ENCODE measurements at places on chromosomes 3 and 15.

GRCh38 chr15:78830514-78831228, 19.4 kb upstream of the ADAMTS7 start:
- DNase-seq: no peak

DNA sequence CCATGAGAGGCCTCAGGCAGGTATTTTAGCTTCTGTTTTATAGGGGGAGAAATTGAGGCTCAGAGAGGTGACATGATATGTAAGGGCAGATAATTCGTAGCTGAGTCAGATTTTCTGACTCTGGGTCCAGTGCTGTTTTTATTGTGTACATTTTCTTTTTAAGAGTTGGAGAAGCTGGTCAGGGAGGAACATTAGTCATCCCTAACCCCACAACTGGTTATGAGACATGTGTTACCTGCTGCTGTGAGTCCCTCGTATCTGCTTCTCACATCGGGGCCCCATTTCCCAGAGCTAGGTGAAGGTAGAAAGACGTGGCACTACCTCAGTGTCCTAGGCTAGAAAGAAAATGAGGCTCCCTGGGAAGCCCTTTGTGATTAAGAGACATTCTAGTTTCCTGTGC, 28.6 kb downstream of the GALNT15 start:
- no peak for DNase-seq

DNA sequence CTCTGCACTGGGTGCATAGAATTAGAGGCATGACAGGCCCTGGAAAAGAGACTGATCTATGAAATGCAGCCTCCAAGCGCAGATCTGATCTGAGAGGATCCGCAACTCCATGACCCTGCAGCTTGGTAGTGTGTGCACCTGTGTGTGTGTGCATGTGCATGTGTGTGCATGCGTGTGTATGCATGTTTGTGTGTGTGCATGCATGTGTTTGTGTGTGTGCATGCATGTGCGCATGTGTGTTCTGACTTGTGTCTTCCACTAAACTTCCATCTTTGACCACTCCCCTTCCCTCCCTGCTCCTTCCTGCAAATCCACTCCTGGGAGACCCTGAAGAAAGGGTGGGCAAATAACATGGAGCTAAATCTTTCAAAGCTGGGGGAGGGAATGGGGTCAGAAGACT, 256.9 kb downstream of the PLCL2 start:
- DNase-seq: no peak

DNA sequence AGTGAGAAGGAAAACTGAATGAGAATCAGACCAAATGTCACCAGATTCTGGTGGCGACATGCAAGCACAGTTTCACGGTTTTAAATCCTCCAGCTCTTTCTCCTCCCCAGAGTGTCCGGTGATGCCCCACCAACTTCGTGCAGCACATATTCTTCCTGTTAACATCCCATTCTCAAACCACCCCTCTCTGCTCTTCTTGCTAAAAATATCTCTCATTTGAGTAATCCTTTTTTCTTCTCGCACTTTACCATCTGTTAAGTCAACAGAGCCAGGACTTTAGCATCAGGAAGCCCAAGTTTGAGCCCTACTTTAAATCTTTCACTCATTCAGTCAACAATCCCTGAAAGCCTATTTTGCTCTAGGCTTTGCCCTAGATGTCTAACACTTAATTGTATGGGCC, 68.2 kb upstream of the VGLL4 start:
- no peak for DNase-seq

DNA sequence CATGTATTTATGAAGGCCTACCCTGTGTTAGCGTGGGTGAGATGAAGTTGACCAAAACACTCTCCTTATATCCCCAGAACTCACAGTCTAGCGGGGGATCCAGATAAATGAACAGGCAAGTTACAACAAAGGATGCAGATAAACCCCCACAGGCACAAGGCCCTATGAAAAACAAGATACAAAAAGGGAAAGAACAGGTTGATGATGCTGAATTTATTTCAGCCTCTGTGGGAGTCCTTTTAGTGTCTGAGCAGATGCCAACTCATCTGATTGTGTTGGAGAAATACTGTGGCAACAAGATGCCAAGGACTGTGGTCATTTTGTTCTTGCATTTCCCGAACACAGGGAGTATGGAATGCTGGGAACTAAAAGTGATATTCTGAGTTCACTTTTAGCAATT, 300.0 kb downstream of the CHST2 start:
- DNase-seq: no peak

- no peak for DNase-seq
Observed at GRCh38 chr3:45704301-45704943, 15.2 kb downstream of the SACM1L start.

DNA sequence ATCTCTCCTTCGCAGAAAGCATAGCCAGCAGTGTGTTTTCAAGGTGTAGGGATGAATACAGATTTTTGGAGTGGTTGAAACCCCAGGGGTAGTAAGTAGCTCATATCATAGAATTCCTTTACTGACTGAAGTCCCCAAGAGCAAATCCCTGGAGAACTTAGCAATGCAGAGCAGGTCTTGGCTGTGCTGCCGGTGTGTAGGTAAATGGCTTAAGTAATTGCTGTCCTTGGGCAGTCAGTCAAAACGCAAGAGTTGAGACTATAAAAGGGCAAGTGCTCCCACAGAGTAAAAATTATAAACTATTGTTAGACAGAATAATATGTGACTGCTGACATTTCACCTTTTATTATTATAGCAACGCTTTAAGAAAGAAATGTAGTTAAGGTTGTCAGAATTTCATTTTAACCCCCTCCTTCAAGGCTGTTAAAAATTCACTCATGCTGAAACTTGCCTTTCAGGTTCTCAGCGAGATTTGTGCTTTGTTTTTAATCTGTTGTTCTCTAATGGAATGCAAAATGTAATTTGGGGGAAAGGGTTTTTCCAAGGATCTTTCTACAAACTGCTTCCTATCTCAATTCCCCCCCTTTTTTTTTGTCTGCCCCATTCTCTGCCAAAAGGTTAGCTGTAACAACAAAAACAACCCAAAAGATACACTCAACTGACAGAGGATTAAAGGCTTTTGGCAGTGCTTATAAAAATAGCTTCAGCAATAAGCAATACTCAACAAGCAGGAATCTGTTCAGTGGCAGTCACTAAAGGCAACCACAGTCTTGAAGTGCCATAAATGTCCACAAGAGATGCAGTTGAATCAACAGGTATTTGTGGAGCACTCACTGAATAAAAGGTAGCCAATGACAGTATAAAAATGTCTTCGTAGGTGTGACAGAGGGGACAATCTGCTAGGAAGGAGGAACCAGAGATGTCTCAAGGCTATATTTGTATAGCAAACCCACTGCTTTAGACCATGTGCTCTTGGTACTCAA, 105.3 kb downstream of the THRB start:
- DNase-seq: peak; percentile 31

- DNase-seq: no peak
Observed at GRCh38 chr3:56612146-56612545, 55.2 kb downstream of the CCDC66 start.

- DNase-seq: no peak
Observed at GRCh38 chr3:177946936-177947335, 589.3 kb upstream of the KCNMB2 start.

- DNase-seq: no peak
Observed at GRCh38 chr3:16912400-16913263, 27.9 kb downstream of the PLCL2 start.

DNA sequence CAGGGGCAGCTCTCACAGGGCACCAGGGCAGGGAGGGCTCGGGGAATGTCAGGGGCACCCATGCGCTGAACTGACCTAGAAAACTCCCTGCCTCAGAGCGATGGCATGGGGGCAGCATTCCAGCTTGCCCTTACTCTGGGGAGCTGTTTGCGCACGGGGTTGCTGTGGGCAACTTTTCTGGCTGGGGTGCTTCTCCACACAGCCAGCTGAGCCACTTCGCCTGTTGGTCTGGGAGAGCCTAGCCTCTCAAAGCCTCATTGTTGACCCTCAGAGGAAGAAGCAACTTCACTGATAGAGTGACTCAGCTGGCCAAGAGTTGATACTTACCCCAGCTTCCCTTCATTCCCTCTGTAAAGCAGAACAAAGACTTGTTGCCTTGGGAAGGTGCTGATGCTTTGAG, 42.6 kb upstream of the MRPS22 start:
- no peak for DNase-seq

GRCh38 chr3:97692831-97693230, 71.7 kb upstream of the ARL6 start:
- DNase-seq: no peak

DNA sequence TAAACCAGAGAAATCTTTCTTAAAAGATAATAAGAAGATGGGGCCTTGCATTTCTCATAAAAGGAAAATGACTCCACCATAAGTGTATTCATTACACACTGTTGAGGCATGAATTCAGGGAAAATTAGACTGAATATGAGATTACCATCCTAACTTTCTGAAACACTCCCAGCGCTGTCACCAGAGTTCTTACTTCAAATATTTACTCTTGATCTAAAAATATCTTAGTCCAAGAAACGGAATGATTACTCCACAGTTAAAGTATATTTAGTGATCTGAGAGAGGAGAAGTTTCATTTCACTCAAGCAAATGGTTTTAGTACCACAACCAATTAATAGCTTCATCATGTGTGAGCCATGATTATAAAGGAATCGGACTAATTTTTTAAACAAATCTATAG, 300.3 kb downstream of the ZBTB20 start:
- no peak for DNase-seq

DNA sequence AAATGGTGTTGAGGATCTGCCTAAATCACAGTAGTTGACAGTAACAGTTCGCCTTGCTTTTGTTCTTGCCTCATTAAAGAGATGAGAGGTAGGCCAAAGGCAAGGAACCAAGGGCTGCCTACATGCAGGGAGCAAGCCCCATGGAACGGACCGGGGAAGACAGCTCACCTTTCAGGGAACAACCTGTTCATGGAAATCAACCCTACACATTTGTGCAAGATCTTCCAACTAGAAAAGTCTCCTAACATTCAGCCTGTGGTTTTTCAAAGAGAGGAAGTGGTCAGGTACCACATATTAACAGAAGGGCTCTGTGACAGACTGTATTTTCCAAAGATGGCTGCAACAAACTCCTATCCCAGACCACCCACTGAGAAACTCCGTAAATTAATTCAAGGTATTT, 1031.8 kb upstream of the NR2F2 start:
- DNase-seq: no peak

DNA sequence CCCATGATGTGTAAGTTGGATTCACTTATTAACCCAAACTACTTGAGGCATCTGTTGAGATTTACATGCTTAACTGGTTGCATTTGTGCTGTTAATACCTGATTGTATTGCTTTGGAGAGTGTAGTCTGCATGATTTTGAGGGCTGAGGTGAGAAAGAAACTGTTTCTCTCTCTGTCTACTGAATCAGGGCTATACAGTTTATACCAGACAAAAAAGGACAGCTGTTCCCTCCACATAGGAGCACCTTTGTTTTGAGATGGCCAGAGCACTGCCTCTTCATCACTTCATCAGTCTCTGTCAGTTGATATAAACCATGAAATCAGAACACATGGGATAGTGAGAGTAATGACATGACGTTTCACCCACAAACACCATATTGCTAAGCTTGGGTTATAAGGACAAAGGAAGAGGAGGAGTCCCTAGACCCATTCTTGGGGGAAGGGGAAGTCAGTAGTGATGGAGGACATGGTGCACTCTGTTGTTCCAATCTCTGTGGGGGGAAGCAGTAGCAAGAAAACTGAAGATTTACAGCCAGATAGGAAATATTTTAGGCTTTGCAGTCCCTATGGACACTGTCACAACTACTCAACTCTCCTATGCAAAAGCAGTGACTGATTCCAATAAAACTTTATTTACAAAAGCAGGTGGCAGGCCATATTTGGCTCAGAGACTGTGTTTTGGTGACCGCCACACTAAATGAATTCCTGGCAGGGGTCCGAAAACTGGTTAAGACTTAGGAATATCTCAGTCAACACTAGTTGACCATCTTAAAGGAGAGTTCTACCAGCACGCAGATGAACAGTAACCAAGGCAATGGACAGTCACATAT, 123.9 kb upstream of the NR2E3 start:
- peak; percentile 43 for DNase-seq

GRCh38 chr3:188060840-188061544, 93.0 kb upstream of the LPP start:
- DNase-seq: peak; percentile 20

DNA sequence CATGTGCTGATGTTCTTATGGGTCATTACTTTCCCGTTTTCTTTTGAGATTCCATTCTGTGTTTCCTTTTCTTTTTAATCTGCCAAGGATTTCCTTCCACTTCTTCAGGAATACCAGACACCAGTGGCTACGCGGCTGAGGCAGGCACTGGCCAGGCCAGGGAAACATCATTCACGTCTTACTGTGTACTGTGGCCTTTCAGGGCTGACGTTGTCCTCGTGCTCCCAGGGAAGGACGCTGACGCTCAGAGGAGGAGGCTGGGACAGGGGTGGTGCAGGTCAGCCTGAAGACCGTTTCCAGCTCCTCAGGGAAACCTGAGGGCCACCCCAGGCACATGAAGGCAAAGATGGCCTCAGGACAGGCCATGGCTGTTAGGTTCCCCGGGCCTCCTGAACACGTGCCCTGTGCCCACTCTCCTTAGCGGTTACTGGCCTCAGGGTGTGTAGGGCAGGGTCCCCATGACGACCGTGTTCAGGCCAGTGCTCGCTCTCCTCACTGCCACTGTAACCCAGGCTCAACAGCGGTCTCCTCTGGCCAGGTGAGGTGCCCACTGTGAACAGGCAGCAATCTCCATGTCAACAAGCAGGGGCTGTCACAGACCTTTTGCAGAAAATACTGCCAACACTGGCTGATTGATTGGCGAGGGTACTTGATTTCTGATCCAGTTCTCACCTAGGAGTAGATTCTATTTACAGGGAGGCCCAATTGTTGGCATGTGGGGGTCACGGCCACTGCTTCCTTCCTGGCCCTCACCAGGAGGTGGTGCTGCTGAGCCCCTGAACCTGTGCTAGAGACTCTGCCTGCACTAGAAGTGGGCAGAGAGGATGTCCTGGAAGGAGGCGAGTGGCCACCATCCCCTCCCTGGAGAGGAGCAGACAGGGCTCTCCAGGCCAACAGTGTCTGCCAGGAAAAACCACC, 169.5 kb downstream of the ATP10A start:
- DNase-seq: peak; percentile 32

- DNase-seq: no peak
Observed at GRCh38 chr3:118850687-118851086, 184.0 kb downstream of the IGSF11 start.

GRCh38 chr15:89790661-89791060, 14.5 kb downstream of the MESP2 start:
- no peak for DNase-seq

- DNase-seq: peak; percentile 87
Observed at GRCh38 chr3:28745916-28746617, 397.4 kb upstream of the AZI2 start.

DNA sequence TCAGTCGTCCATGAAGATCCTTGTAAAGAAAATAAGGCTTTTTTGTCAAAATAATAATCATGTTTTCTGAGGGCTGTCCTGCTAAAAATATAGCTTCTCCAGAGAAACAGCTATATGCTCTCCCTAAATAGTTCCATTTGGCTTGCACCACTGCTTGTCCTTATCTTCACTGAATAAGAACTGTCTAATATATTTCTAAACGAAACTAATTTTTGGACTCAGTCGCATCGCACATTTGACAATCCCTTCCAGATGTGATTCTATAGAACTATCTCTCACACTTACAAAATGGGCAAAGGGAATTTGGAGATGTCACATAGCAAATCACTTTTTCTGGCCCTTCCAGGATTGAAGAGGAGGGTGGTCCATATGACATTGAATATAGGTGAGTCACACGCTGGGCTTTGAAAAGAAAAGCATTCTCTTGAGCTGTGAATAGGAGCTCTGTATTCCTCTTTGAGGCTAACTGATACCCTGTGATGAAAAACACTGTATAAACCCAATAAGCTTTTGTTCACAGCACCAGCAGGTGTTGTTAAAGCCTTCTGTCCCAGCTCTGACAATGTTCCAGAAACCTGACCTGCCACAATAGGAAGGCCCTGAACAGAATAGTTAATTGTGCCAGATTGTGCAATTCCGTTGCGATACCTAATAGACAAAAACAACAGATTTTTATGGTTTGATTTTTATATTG, 1144.2 kb downstream of the ROBO2 start:
- DNase-seq: no peak

All from tongue (tissue), 3 donors.